Stimulated activated CD4-positive, alpha-beta T cell treated with anti-CD3 and anti-CD28 coated beads, Interleukin-1b, Interleukin-23, amount 100 ng/mL, for 1 hour (primary cell): ENCODE measurements at places on chromosomes 2 and 18.

GRCh38 chr2:111701266-111701665, 182.7 kb downstream of the ANAPC1 start:
- DNase-seq: no peak

- DNase-seq: no peak
Measured at GRCh38 chr18:67805261-67805660, 288.7 kb upstream of the DSEL start.

GRCh38 chr2:127087791-127088495, 19.0 kb downstream of the BIN1 start:
- no peak for DNase-seq

- DNase-seq: no peak
Measured at GRCh38 chr2:174259981-174260380, 11.6 kb upstream of the OLA1 start.

DNA sequence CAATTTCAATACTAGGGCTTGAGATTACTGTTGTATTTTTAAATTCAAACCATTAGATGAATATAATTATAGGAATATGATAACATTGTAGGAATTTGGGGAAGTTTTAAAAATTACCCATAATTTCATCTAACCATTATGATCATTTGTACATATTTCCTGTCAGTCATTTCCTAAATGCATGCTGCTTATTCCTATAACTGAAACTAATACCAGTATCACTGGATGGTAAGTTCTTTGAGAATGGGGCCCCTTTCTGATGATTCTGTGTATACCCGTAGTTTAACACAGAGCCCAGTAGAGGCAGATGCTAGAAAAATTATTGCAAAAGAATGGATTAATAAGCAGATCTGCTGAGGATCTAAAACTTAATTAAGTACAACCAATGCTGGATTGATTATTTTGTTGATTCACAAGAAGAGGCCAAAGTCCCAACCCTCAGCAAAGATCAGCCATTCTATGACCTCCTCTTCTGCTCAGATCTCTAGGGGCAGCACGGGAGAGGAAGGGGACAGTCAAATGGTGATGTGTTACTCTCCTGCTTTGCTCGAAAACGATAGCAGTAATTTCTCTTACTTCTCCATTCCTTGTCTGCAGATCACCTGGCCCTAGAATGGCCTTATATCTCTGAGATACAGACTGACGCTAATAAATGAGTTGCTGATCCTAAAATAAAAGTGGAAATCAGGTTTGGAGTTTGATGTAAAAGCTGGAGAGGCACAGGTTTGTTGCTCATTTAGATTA, 69.5 kb upstream of the PELI1 start:
- DNase-seq: no peak

DNA sequence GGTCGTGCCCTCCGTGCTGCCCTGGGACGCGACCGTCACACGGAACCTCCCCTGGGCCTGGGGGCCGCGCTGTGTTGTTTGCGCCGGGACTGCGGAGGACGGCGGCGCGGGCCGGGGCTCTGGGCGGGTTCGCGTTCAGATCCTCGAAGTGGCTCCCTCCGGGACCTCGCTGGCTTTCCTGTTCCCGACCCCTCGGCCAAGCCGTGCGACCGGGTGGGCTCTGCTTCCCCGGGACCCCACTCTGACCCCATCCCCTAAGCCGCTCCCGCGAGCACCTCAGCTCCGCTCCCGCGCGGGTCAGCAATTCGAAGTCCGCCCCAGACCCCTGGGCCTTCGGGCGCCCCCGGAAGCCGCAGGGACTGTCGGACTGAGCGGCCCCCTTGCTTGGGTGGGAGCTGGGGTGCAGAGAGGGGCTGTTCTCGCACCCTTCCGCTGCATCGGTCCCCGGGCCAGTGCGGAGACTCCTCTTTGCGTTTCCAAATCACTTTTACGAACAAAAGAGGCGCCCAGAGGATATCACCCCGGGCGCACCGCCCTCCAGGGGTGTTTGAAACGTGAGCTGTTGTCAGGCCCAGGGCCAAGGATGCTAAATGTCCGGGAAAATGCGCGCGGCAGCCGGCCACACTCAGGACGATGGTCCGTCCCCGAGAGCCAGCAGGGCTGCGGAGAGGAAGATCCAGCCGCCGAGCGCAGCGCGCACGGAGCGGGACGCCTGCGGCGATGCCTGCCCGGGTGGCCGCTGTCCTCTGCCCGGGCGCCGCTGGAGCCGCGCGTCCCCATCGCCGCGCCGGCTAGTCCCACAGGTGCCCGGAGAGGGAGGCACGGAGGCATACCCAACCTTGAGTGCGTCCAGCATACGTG, 73.5 kb downstream of the ZCCHC2 start:
- DNase-seq: no peak

GRCh38 chr2:2586068-2586776, 255.1 kb upstream of the MYT1L start:
- no peak for DNase-seq

DNA sequence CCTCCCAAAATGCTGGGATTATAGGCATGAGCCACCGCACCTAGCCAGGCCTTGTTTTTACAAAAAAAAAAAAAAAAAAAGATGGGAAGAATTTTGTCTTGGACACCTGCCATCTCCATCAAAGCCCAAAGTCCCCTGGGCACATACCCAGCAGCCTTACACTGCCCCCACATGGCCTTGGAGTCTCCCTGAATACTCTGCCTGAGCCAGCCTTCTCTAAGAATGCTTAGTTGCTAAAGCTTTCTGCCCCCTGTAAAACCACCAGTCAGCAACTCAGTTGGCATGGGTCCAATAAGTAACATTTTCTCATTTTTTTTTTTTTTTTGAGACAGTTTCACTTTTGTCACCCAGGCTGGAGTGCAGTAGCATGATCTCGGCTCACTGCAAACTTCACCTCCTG, 40.6 kb downstream of the SPC25 start:
- no peak for DNase-seq

- no peak for DNase-seq
Measured at GRCh38 chr18:71899707-71900472, 644.3 kb downstream of the CBLN2 start.

- DNase-seq: no peak
Measured at GRCh38 chr2:23423873-23424680, 39.1 kb downstream of the KLHL29 start.

GRCh38 chr2:147026664-147027295, 818.0 kb upstream of the ACVR2A start:
- no peak for DNase-seq

DNA sequence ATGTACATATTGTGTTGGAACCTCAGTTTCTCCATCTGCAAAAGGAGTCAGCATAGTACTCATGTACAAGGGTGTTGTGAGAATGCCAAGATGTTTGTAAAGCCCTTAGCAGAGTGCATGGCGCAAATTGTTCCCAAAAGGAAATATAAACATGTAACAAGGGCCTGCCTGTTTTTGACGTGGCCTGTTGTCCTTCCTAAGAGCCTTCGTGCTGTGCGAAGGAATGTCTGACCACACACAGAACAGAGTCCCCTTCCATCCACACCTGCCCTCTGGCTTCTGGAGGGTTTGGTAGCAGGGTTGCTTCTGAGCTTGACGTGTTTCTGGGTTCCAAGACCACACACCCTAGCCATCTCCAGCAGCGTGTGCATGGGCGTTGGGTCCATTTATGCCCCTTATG, 34.9 kb downstream of the CABLES1 start:
- no peak for DNase-seq

GRCh38 chr2:134736167-134736880, 17.5 kb upstream of the TMEM163 start:
- DNase-seq: no peak

DNA sequence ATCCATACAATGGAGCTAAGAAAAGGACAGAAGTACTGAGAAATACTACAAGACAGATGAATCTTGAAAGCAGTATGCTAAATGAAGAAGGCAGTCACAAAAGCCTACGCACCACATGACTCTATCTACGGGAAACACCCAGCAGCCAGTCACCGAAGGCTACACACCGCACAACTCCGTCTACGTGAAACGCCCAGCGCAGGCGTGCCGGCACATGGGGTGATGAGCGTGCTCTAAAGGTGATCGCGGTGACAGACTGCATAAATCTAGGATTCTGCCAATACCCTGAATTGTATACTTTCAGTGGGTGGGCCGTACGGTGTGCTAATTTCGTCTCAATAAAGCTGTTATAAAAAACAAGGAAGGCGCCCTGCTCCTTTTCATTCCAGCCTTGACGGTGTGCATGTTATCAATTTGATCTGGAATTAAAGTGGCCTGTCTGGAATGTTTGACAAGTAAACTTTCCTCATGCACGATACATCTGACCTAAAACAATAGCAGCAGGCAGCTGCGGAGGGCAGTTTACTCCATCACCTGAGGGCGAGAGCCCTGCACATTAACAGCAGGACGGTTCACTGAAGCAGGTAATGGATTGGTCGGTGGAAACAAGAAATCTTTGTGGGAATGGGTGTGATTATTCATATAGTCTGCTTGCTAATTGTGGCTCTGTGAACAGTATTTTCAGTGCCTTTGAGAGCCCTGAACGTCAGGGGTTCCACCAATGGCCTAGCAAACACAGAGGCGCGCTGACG, 86.2 kb upstream of the SALL3 start:
- DNase-seq: no peak

- DNase-seq: no peak
Measured at GRCh38 chr2:42167458-42167857, 1.7 kb upstream of the EML4 start.

- DNase-seq: no peak
Measured at GRCh38 chr2:112480530-112481049, 1.4 kb upstream of the TTL start.

DNA sequence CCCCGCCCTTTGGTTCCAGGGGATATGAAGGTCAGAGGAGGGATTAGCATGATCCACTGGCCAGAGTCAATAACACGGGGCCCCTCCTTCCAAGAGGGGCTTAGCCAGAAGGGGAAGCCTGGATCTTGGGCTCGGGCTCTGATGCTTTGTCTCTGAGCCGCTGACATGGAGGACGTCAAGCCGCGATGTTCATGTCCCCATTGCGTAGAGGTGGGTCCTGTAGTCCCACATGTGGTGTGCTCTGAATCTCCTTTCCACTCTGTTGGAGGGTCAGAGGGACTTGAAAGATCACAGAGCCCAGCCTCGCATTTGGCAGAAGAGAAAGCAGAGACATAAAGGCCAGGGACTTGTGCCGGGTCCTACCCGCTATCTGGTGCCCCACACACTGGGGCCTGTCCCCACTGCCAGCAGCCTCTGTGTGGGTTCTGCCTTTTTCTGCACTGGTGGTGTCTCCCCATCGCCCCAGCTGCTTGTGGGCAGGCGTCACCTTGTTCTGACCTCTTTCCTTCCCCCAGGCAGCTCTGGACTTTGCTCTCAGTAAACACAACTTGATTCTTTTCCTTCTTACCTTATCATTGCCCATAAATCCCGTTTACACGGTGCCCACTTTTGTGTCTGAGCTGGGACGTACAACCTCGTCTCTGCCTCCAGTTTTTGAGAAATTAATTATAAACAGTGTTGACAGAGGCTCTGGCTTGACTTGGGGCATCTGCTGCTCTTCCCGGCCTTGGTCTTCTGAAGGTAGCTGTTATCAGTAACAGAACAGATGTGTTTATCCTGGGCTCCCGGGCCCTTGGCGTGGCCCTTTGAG, 48.8 kb downstream of the SH3BP4 start:
- no peak for DNase-seq

DNA sequence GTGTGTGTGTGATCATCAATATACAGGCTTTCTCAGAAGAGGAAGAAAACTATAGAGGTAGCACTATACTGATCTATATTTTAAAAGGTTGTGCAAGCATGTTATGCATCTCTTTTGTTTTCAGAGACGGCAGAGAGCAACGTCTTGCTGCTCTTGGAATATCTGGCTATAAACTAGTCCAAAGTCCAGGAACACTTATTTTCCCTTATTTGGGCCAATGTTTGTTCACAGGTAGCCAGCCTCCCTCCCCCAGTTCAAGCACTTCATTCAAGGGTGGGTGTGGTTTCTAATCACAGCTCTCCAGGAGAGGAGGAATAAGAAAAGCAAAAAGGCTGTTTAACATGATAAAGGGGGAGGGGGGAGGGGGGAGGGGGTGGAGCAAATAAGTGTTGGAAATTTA, 4.2 kb downstream of the FZD5 start:
- no peak for DNase-seq

- DNase-seq: no peak
Measured at GRCh38 chr2:215748446-215748845, 264.9 kb downstream of the MREG start.

DNA sequence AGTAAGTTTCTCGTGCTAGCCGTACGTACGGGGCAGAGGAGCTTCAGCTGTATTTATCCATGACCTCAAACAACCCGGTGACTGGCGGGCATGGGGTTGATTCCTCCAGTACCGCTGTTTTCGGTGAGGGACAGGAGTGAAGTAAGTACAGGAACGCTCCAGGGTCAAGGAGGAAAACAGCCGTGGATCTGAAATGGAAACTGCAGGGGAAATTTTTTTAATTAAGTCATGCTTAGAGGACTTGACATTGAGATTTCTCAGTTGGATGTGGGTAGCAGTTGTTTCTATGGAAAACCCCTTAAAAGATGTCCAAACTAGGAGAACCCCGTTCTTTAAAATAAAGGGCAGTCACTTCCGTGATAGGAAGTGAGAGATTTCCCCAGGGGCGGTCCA, 1.2 kb downstream of the RAB12 start:
- no peak for DNase-seq

DNA sequence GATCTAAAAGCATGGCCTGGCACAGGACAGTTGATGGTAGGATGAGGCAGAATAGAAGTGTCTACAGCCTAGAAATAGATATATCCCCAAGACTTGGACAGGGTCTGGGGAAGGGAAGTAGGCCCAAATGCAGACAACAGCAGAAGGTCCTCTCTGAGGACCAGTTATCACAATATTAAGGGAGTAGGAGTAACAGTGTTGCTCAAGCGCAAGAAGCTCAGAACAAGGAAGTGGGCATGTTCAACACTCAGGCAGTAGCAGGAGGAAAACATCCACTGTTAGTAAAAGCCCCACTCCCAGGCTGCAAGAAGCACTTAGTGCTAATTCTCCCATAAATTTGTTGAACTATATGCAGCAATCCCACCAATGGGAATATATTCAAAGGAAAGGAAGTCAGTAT, 314.7 kb downstream of the METTL4 start:
- DNase-seq: no peak

DNA sequence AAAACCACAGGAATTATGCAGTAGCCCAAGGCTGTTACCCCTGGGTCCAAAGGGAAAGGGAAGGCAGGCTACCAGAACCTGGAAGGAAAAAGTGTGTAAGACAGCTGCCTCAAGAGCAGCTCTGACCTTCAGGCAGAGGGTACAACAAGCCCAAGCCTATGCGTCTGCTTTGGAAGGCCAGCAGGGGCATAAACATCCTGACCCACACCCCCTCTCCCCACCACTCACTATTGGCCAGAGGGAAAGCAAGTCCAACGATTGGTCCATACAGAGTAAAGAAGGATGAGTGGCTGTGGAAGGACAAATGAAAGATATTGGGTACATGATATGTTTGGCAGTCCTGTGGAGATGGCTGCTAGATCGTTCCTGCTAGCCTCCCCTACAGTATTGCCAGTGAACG, 227.6 kb upstream of the HNRNPA3 start:
- no peak for DNase-seq

GRCh38 chr2:223538920-223539440, 63.2 kb downstream of the SCG2 start:
- DNase-seq: no peak

GRCh38 chr2:160909781-160910242, 250.4 kb upstream of the TANK start:
- no peak for DNase-seq

- DNase-seq: no peak
Measured at GRCh38 chr18:70411876-70412435, 123.1 kb downstream of the SOCS6 start.
